Fibroblast of upper back skin (primary cell): ENCODE measurements at places on chromosomes 4 and X.

- DNase-seq: no peak
Observed at GRCh38 chr4:81030981-81031791, 678 bp downstream of the BMP3 start.

DNA sequence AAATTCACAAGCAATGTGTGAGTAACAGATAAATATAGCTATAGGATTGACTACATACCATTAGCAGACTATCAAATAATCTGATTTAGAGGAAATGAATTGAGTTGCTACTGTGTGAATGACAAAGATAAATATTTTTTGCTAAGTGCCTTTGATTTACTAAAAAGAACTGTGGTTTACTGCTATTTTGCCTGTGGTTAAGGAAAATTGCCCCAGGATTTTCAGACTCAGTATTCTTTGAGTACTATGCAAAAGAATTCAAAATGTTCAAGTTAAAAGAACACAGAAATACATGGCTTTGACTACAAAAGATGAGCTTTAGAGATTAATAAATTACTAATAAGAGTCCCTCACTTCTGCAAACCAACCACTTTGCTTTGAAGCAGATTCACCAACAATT lies 853.8 kb downstream of the ADGRL3 start:
- peak; percentile 16 for DNase-seq

DNA sequence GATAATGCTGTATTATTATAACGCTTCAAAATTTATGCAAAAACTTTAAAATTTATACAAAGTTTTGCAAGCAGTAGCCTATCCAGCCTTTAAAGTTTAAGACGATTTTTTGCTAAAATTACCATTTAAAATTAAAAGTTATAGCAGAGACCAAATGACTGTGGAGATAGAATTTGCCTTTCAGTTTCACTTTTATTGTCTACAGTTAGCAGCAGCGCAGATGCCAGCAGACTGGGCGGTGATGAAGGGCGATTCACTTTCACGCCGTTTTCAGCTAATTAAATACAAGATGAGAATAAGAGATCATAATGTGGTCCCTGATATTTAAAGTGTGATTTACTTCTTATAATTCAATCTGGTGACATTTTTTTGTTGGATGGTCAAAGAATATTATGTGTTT lies 1381.5 kb upstream of the ADGRL3 start:
- no peak for DNase-seq

DNA sequence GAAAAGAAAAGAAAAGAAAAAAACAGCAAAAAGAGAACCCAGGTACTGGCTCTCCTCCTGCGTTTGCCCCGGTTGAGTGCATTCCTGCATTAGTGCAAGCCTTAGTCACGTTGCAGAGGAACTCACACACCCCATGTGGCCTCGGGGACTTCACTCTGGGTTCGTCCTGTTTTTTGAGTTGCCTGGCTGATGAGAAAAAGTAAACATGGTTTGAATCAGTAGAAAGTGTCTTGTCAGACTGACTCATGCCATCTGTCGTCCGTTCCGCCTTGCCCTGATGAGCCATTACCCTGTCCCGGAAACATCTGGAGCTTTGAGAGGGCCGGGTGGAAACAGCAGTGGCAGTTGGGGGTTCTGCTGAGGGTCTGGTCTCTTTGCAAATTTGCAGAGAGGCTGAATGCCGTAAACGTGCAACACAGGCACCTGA lies 16.3 kb downstream of the CD99 start:
- DNase-seq: peak; percentile 91

- DNase-seq: no peak
Observed at GRCh38 chrX:115559672-115560071, 1.3 kb upstream of the PLS3 start.

DNA sequence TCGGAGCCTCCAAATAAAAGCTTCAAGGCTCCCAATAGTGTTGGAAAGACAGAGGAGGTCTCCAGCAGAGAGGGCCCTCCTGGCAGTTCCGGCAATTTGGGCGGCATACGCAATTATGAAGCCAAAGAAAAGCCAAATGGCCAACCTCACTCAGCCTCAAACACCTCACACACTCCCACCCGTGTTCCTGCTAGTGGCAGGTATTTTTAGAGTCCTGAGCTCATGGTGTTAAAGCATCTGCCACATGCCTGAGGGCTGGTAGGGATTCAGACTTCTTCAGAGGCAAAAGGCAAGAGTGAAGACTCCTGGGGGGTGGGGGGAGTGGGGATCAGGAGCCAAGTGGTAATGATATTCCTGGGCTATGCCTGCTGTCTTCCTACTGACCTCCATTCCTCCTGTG lies 7.4 kb downstream of the RAB33A start:
- no peak for DNase-seq

DNA sequence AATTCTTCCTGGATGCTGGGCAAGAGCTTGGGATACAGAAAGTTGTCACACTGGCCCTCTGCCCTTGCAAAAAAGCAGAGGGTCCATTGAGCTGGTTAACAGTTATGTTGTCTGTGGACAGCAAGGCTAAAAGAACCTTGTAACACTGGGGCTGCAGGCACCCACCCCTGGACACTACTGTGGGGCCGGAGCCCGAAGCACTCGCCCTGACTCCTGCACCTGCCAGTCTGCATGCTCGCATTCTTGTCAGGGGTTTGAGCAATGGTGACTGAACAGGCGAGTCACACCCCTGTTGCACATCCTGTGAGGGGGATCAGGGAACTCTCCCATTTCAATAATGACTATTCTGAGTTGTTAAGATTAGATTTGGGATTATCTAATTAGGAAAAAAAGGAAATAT lies 23.6 kb downstream of the ADH4 start:
- no peak for DNase-seq
